NCI-H1436 (cell line): ENCODE measurements at places on chromosomes 5 and 9.
A peak's percentile ranks its signal among the peaks of the same experiment; 100 is the strongest.

- DNase-seq = peak; percentile 68
These were observed 11.7 kb upstream of the PCDHB1 start for GRCh38 chr5:141039517-141039916.

DNA sequence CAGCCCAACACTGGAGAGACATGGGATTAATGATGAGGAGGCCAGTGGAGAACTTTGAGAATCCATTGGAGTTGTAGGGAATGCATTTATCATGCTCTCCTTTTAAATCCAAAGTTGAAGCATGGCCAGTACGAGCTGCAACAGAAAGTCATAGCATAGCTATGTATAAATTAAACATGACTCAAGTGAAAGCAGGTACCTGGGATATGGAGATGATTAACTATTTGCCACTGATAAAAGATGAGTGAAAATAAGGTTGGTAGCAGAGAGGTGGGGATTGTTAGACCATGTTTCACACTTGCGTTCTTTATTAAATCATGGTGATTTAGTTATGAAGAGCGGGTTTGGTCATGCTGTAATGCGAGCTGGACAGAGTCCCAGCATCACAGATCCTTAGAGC, 189.6 kb downstream of the ARHGEF28 start:
- no peak for DNase-seq

GRCh38 chr5:95845391-95845790, 22.9 kb upstream of the GLRX start:
- no peak for DNase-seq

DNA sequence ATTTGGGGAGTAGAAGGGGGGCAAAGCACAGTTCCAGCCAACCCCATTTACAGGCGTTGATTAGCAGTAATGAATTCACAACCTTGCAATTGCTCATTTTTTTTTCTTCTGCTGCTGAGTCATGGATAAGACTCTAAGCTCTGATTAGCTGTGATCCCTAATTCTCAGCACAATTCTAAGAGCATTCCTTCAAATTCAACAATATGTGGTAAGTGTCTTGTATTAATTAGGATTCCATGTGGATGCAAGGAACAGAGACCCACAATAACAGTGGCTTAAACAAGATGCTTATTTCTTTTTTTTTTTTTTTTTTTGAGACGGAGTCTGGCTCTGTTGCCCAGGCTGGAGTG, 133.4 kb downstream of the PALM2AKAP2 start:
- no peak for DNase-seq

DNA sequence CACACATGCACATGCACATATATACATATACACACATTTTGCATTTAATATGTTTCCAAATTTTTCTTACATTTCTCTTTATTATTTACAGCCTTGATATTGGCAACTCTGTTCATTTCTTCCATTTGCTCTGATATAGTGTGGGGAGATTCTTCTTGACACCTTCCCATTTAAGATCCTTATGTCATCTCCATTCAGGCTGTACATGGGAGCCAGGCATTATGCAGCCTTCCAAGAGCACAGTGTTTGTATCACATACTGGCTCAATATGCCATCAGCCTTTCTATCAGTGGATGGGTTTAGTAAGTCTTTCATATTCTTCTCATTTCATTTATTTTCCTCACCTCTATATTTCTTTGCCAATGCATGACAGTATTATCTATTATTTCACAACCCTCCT, 372.3 kb upstream of the FTMT start:
- DNase-seq = no peak

- DNase-seq = peak; percentile 63
These were observed 156.2 kb downstream of the MELK start for GRCh38 chr9:36728651-36729520.

GRCh38 chr5:54315736-54316528, 5.6 kb upstream of the ARL15 start:
- no peak for DNase-seq

DNA sequence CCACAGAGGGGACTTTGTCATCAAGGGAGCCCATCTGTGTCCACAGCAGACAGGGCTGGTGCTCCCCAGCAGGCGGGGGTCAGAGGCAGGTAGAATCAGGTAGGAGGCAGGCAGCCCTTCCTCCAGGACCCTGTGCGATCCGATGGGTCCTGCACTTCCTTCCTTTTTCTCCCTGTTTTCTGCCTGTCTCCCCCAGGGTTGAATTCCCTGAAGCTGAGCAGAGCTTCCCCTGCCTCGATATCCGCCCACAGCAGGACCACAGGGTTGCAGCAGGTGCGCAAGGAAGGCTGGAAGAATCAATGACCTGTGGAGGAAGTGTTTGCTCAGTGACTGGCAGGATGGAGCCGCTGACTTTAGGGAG, 69.2 kb downstream of the MRPL36 start:
- DNase-seq = no peak

DNA sequence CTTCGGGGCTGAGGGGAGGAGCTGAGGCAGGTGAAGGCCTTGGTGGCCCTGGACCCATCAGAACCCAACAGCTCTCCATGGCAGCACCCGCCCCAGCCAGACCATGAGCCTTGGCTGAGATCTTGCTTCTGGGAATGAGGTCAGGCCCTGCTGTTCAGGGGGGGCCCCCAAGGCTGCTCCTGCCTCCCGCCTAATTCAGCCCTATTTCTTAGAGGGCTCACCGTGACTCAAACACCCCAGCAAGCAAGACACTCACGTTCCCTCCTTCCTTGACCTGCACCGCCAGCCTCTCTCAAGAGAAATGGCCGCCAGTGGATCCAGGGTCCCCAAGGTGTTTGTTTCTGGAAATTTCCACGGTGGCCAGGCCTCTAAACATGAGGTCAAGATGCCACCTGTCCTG, 61.4 kb upstream of the PPP1R26 start:
- DNase-seq = no peak

DNA sequence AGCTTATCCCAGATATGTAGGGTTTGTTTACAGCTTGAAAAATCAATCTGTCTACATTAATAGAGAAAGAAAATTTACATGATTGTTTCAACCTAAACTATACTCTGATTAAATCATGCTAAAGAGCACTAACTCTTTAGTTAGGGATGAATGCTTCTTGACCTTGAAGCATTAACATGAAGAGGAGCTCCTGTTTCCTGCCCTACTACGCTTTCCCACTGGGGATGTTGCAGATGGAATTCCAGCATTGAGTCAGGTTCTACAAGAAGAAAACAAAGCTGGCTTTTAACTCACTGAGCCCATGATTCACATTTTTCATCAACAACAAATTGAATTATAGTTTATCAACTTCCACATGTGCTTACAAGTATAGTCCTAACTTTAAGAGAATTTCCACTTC, 471.3 kb downstream of the TMEM232 start:
- DNase-seq = no peak

DNA sequence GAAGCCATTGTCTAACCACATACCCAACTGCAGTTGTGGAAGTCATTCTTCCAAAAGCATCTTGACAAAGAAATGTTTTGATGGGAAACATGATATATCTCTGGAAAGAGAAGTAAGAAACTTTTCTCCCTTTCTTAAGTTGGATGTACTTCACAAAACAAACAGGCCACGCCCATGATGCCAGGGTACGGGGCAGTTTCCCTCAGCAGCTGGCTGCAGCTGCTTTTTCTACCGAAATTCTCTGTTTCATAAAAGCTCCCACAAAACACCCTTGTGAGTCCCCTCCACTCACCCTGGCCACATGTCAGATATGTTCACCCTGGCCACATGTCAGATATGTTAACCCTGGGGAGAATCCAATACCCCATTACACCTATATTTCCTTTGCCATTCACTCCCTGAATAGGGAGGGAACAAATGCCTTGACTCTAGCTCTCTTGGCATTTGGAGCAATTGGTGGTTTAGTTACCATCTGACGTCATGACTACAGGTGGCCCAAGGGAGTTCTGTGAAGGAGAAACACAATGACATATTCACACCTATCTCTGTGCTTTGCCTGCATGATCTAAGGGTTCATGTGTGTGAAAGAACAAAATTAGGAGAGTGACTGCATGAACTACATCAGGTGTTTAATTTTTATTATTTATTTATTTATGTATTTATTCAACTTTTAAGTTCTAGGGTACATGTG, 103.0 kb downstream of the AOPEP start:
- no peak for DNase-seq
